ENCODE measurements at places on chromosomes 2 and 18. TPM values are rescaled to one million over a fixed set of nuclear protein-coding genes. Genes with fewer than 3 reads are reported as not detected.

Gene KLF11
- total RNA-seq = 20.8 TPM

Gene SLC14A1
- 22.1 TPM for total RNA-seq

Gene MC4R
- not detected for total RNA-seq

Gene SEPTIN10
- total RNA-seq = 55.4 TPM

Gene TLX2
- not detected for total RNA-seq
